Activated T-cell treated with anti-CD3 and anti-CD28 coated beads, Interleukin-2, amount 50 U/mL, for 4 hours (primary cell): ENCODE measurements at places on chromosomes 7 and 10. TPM values are rescaled to one million over a fixed set of nuclear protein-coding genes. Genes with fewer than 3 reads are reported as not detected.
A peak's percentile ranks its signal among the peaks of the same experiment; 100 is the strongest.

Gene KCNIP2
- total RNA-seq: 0.37 TPM

Gene GPR26
- not detected for total RNA-seq

Gene CASP2
- 82.2 TPM for total RNA-seq

Gene MAGI2
- 0.14 TPM for total RNA-seq

Gene NODAL
- not detected for total RNA-seq

Gene MOGAT3
- not detected for total RNA-seq

Gene HMX3
- not detected for total RNA-seq

Gene SPDYE1
- total RNA-seq: not detected

Gene CPA4
- 0.29 TPM for total RNA-seq

Gene ANK3
- 30.5 TPM for total RNA-seq

- no peak for DNase-seq
Measured at GRCh38 chr7:92282930-92283329, 37.2 kb downstream of the ANKIB1 start.

DNA sequence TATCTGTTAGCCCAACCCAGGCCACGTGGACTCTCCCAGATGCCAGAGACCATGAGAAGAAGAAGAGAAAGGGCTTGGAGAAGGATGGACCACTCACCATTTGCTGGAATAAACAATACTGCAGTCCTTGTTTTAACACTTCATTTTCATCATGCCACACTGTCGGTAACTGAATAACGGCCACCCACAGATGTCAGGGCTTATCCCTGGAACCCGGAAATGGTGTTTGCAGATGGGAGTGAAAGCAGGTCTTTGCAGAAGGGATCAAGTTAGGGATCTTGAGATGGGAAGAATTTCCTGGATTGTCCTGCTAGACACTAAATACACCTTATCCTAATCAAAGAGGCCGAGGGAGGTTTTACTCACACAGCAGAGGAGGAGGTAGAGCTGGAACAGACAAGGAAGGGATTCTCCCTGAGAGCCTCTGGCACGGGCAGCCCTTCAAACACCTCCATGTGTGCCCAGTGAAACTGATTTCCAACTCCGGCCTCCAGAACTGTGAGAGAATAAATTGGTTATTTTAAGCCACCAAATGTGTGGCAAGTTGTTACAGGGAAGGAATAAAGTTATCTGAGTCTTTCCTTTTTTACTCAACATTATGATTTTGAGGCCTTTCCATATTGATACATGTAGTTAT is 56.3 kb upstream of the SFMBT2 start:
- DNase-seq: no peak

- DNase-seq: no peak
Measured at GRCh38 chr7:79778786-79779770, 325.6 kb upstream of the MAGI2 start.

DNA sequence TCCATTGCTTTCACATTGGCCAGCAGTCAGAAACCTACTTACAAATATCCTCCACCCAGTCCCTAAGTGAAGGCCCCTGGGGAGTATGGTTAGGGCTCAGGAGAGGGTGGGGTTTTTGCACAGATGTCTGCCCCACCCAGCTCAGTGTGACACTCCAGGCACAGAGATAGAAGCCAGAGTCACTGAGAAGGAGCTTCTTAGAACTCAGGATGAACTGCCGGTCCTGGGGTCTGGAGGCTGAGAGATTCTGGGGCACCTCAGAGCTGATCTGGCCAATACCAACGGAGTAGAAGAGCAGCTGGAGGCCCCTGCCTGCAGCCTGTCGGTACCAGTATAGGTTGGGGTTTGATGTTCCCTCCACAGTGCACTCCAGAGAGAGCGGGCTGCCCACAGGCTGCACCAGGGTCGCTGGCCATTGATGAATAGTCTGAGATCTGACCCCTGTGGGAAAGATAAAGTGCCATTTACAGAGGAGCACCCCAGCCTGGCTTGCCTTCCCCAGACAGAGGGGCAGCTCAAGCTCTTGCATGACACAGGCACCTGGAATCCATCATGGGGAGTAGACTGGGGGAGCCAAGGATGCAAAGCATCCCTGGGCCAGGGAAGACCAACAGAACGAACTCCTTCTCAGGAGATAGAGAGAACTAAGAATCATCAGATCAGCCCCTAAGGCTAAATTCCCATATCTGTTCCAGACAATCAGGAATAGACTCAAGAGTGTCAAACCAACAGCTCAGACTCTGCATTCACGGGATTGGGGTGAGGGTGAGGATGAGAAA is 41.9 kb downstream of the PRSS2 start:
- DNase-seq: no peak

- DNase-seq: no peak
Measured at GRCh38 chr10:118278649-118279048, 63.5 kb downstream of the FAM204A start.

- DNase-seq: no peak
Measured at GRCh38 chr7:66627151-66627681, 1.5 kb upstream of the KCTD7 start.

GRCh38 chr7:41882745-41883420 is 180.0 kb upstream of the INHBA start:
- DNase-seq: no peak

- DNase-seq: no peak
Measured at GRCh38 chr10:123316776-123317175, 162.6 kb downstream of the BUB3 start.

GRCh38 chr7:10076660-10077300 is 896.9 kb upstream of the PHF14 start:
- DNase-seq: no peak

GRCh38 chr7:38973760-38974159 is 3.9 kb upstream of the POU6F2 start:
- DNase-seq: no peak

- DNase-seq: no peak
Measured at GRCh38 chr10:76049581-76050290, 618.3 kb downstream of the LRMDA start.

GRCh38 chr7:103706805-103707204 is 260.8 kb upstream of the SLC26A5 start:
- no peak for DNase-seq

GRCh38 chr10:48431871-48432270 is 125.4 kb downstream of the MAPK8 start:
- no peak for DNase-seq

DNA sequence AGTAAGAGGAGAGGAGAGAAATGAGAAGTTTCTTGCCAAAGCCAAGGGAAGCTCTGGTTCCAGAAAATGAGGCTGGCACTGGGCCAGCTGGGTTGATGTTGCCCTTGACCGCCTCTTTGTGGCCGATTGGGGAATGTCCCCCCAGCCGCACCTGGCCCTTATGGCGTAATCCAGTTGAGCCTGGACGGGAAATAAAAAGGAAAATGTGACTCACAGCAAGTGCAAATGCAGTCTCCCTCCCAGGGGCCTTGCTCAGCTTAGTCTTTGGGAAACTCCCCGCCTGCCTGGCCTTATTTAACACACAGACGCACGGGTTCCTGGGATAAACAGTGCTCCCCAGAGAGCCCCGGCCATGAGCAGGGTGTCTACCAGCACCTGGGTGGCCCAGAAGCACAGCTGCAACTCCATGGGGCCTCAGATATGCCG is 174.8 kb downstream of the KIAA1217 start:
- no peak for DNase-seq

- DNase-seq: no peak
Measured at GRCh38 chr7:72403458-72404076, 8.6 kb downstream of the CALN1 start.

GRCh38 chr10:12806228-12807095 is 195.1 kb downstream of the CCDC3 start:
- no peak for DNase-seq

DNA sequence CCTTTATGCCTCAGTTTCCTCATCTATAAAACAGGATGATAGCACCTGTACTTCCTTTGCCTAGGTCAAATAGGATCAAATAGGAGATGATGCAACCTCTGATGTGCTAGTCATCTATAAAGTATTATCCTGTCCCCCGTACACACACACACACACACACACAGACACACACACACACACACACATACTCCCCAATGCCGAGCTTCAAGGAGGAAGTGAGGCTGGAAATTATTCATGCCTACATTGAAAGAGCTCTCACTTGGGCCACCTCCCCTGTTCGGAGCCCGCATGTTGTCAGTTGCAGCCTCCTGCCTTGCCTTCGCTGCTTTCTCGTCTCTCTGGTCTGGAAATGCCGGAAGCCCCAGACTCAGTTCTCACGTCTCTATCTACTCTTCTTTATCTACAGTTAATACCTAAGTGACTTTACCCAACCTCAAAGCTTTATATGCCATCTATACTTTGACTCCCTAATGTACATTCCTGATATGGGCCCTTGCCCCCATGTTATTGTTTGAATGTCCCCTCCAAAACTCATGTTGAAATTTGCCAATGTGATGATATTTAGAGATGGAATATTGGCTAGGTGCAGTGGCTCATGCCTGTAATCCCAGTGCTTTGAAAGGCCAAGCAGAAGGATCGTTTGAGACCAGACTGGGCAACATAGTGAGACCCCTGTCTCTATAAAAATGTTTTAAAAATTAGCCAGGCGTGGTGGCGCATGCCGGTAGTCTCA is 6.9 kb upstream of the UBE2H start:
- DNase-seq: no peak

- no peak for DNase-seq
Measured at GRCh38 chr10:29344073-29344820, 55.4 kb downstream of the LYZL1 start.

GRCh38 chr7:55326081-55326835 is 38.9 kb upstream of the LANCL2 start:
- no peak for DNase-seq

DNA sequence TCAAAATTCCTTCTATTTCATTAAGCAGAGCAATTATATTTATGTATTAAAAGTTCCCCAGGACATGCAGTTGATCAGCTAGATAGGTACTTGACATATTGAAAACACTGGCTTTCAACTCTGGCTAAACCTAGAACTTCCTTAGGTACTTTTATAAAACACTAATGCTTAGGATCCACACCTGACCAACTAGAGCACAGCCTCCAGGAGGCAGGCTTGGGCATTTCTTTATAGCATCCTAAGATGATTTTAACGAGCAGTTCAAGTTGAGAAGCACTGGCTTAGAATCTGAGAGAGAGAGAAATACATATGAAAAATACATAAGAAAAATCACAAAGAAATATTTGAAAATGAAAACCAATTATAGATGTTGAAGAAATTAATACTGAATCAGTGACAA is 20.8 kb downstream of the SLC26A5 start:
- no peak for DNase-seq

DNA sequence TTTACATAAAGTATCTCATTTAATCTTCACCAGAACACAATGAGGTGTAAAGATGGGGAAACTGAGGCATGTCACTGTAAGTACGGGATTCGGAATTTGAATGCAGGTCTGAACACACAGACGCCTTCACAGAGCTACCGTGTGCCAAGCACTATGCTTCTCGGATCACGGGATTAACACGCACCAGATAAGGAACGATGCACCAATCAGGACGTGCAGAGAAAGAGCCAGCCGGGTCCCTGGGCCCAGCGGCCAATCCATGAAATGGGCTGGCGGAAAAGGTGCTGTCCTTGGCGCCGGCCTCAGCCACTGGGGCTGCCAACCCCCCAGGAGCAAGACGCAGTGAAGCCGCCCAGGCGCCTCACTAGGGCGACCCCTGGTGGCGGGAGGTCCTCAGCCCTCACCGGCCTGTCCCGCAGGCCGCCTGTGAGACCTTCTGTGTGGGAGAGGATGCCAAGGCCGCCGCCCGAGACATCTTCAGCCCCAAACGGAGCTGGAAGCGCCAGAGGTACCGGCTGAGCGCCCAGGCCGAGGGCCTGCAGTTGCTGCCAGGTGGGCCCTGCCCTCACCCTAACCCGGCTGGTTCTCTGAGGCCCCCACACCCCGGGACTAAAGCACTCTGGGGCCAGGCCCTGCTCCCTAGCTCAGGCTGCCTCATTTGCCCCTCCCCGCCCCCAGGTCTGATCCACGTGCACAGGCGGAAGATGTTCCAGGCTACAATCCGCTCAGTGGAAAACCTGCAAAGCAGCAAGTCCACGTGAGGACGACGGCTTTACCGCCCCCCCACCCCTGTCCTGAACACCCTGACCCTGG is 15.6 kb downstream of the ATG9B start:
- DNase-seq: peak; percentile 77

DNA sequence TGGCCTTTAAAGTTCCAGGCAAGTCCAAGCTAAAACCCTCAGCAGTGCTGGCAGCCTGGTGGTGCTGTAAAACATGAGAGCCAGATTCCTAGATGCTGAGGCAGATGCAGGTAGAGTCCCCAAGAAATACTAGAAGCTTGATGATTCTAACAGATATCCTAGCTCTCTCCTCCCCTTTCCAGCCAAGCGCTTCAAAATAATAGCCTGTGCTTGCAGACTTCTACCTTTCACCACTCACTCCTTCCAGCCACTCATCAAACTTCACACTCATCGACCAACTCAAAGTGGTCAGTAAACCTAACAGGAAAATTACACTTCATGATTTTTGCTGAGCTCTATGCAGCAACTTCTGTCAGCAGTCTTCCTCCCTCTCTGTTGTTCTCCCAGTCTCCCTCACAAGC is 50.2 kb downstream of the LMBR1 start:
- DNase-seq: no peak

DNA sequence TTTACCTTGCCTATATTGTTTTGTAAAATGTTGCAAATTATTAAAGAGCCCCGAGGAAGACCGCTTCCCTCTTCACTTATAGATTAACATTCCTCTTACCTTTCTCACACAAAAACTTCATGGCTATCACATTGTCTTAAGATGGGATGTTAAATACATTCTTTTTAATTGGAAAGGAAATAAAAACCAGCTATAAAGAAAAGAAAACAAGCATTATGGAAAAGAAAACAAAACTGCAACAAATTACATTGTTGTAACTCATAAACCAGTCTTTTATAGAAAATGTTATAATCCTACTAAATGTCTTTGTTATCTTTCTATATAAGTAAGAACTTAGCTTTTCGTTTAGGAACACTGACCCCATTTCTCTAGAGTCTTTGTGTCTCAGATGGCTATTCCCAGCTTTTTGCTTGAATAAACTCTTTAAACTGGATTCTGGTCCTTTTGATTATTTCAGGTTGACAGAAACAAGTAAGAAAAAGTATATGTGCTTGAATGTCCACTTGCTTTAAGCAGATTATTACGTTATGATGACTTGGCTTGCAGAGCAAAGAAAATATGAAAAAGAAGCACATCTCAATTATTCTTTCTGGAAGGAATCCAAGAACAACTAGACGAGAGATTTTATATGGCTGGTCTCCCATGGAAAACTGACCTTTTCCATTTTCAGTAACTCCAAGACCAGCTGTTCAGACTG is 128.2 kb downstream of the AKR1D1 start:
- no peak for DNase-seq

GRCh38 chr7:18474944-18475343 is 20.6 kb upstream of the HDAC9 start:
- no peak for DNase-seq

DNA sequence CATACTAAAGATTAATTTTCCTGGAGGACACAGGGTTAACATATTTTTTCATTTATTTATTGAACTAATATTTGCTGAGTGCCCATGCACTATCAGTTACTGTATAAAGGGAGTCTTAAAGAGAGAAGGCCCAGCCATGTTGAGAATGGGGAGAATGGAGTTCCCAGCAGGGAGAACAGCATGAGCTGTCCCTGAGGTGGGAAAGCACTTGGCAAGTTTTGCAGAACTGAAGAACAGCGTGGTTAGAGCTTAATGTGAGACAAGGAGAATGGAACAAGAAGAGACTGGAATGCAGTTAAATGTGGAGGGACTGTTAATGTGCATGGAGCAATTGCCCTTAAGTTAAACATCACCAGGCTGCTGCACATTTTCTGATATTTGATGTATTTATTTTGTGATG is 435.4 kb downstream of the SUGCT start:
- no peak for DNase-seq
